Parietal lobe (tissue), 2 donors: ENCODE measurements at places on chromosomes 6 and 20. TPM values are rescaled to one million over a fixed set of nuclear protein-coding genes. Genes with fewer than 3 reads are reported as not detected.

SNX5 gene
- 104 TPM for total RNA-seq

MEP1A gene
- total RNA-seq, result not detected

MTCH1 gene
- 126 TPM for total RNA-seq

PDYN gene
- total RNA-seq, result 1.6 TPM

LY6G5C gene
- 5.6 TPM for total RNA-seq

NECAB3 gene
- 32.2 TPM for total RNA-seq

SPATA25 gene
- 4.4 TPM for total RNA-seq
